ENCODE measurements at places on chromosomes 16 and 17.

GRCh38 chr17:33040461-33040860 is 48.8 kb downstream of the SPACA3 start:
- no peak for DNase-seq

GRCh38 chr17:903691-904481 is 75.7 kb downstream of the NXN start:
- no peak for DNase-seq

- no peak for DNase-seq
These were observed at the start of gene UBTF for GRCh38 chr17:44219616-44220212. TSS of gene UBTF (minus strand) at chr17:44219675. CDS start at chr17:44218229, 1,446 bp downstream.

DNA sequence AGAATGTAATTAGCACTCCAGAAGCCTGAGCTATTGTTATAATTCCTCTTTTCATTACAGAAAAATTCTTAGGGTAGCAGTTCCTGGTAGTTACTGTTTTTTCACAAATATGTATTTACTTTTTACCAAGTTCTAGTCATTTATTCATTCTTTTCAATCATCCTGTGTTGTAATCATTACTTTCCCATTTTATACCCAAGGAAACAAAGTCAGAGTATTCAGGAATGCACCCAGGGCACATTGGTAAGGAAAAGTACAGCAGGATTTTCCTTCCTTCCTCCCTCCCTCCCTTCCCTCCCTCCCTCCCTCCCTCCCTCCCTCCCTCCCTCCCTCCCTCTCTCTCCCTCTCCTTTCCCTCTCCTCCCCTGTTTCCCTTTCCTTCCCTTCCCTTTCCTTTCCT is 115.9 kb upstream of the RBFOX1 start:
- no peak for DNase-seq

GRCh38 chr16:57192146-57192545 is 6.0 kb downstream of the RSPRY1 start:
- no peak for DNase-seq

GRCh38 chr16:80023865-80024264 is 423.3 kb upstream of the MAF start:
- no peak for DNase-seq

DNA sequence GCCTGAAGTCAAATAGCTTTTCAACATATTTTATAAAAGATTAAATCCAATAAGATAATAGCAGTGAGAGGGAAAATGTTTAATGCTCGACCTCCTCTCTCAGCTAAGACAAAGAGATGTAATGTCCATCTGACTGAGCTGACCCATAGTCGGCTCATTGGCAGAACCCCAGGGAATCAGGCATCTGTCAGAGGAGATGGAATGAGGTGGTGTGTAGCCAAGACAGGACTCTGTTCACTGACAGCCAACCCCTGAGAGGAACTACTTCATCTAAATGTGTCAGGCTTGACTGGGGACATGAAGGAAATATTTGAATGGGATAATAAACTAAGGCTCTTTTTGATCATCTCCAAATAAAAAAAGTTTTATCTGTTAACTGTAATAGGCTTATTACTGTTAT is 188.0 kb downstream of the CDH11 start:
- DNase-seq: no peak

- DNase-seq: no peak
These were observed 3.8 kb downstream of the RASL10B start for GRCh38 chr17:35735036-35735805.

DNA sequence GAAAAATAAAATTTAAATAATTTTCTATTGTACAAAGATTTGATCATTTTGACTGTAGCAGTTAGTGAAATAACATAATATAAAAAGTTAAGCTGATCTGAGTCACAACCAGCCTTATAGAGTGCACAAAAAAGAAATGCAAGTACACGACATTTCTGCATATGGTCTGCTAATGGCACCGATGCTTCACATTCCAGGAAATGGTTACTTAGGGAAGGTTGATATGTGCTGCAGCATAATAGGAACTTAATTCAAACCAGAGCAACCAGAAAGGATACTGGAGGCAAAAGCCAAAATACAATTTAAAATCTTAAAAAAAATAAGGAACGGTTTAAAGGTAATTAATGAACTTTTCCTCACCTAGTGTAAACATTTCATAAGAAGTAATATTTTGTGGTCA is 10.0 kb upstream of the CFDP1 start:
- DNase-seq: no peak

DNA sequence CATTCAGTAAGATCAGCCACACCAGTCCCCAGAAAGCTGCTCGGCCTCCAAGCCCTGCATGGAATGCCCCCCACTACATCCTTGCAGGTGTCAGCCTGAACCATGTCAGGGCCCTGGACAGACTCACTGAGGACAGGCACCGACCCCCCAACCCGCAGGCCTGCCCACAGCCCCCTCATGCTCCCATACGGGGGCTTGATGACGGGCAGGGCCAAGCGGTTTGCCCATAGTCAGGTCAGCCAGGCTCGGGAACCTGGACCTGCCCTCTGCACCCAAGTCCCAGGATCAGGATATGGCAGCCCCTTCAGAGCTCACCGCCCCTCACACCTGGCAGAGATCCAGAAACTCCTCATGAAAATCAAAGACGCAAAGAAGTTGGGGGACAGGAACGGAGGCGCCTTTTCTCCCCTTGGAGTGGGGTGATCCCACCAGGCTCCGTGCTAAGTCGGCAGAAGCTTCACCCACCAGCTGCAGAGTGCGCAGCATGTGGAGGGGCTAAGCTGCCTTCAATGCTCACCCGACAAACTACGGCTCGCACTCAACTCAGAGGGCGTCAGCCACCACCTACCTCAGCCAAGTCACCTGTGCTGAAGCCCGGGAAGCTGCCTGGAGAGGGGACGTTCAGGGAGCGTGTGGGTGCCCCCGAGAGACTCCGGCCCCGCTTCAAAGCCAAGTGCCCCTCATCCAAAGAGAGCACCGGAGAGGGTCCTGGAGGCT is 26.5 kb downstream of the GNPTG start:
- DNase-seq: no peak
